ENCODE measurements at places on chromosomes 1 and 21. TPM values are rescaled to one million over a fixed set of nuclear protein-coding genes. Genes with fewer than 3 reads are reported as not detected.

GRCh38 chr1:111656086-111657017 lies 36.8 kb downstream of the RAP1A start:
- H3K27ac ChIP-seq = peak overlapping the region; percentile 63
- peaks cover 49% of the 10 kb centered on the region for H3K4me1 ChIP-seq
- no peaks in the 10 kb centered on the region for H3K27me3 ChIP-seq
- no peak for DNase-seq

The HES2 gene
- total RNA-seq = 0.44 TPM

- peak overlapping the region; percentile 19 for H3K4me3 ChIP-seq
- peak; percentile 60 for DNase-seq
- peaks cover 41% of the 10 kb centered on the region for H3K4me1 ChIP-seq
- no peak overlapping the region for H3K27ac ChIP-seq
Observed at GRCh38 chr1:117534995-117535467, 70.8 kb upstream of the TENT5C start.

DNA sequence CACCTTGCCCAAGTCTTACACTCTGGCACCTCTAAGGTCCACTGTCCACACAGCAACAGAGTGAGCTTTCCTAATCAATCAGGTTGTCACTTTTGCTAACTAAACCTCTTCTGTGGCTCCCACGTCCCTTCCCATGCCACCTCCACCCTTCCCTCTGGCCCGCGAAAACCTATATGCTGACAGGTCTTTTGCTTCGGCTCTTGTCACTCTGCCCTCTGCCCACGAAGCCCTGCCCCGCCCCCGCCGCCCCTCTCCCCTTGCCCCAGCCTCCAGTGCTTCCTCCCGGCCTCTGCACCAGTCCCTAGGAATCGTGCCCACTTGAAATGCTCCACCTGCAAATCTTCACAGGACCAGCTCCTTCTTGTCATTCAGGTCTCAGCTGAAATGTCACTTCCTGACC lies 8.1 kb downstream of the TP53BP2 start:
- peak overlapping the region; percentile 44 for H3K4me3 ChIP-seq
- no peaks in the 10 kb centered on the region for H3K36me3 ChIP-seq
- H3K27ac ChIP-seq = peak overlapping the region; percentile 7
- H3K27me3 ChIP-seq = no peaks in the 10 kb centered on the region
- peaks cover 43% of the 10 kb centered on the region for H3K4me1 ChIP-seq
- DNase-seq = no peak

Data from activated T-cell treated with anti-CD3 and anti-CD28 coated beads, Interleukin-2, amount 50 U/mL, for 72 hours (primary cell).